Stimulated activated CD8-positive, alpha-beta memory T cell treated with anti-CD3 and anti-CD28 coated beads, Interleukin-4, amount 100 ng/mL, for 1 hour (primary cell): ENCODE measurements at places on chromosomes 4 and X.

- DNase-seq = no peak
Measured at GRCh38 chrX:41708486-41708885, 15.5 kb upstream of the GPR82 start.

- no peak for DNase-seq
Measured at GRCh38 chrX:24858004-24858746, 157.6 kb downstream of the ARX start.

GRCh38 chr4:108336076-108336475 is 167.3 kb upstream of the LEF1 start:
- DNase-seq = no peak

DNA sequence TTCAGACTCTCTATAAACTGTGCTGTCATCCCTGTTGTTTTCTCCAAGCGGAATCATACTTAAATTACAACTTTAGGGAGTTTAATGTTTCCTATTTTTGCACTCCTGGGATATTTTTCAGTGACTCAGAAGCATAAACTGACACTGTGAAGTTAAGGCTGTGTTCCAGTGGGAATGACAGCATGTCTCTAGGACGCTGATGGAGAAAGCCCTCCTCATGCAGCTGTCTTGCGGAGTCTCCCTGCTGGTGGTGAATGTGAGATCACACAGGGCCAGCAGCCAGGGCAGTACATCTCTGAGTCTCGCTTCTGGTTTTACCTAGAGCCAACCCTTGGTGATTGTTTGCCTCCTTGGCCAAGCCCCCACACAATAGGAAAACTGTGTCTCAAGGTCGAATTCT is 53.3 kb downstream of the NFKB1 start:
- no peak for DNase-seq

DNA sequence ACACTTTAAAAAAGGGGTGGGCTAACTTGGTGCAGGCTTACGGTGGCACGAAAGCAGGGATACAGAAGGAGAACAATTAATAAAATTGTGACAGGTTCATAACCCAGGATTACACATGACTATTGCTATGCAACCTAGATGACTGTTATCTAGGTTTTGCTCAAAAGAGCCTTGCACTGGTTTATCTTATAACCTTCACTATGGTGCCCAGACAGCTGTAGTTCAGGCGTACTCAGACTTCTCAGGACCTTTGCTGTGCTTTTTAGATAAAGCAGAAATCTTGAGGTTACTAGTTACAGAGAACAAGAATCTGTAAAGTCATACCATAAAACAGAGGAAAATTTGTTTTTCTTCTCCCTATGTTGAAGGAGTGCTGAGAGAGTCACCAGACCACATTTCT is 44.4 kb downstream of the UGT2A3 start:
- DNase-seq = no peak

DNA sequence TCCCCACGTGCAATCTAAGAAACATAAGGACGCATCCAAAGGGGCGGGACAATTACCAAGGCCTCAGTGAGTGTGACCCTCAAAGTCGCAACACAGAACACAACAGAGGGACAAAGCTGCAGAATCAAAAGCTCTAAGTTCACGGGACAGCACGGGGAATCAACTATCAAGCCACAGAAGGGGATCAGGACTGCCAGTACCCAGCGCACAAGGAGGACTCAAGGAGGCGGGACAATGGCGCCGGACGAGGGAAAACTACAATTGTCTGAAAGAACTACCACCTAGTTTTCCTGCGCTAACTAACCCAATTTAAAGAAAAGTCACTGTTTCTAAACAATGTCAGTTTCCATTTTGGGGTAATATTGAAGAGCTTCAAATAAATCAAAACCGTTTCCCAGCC is 1.3 kb downstream of the FAM53A start:
- no peak for DNase-seq

DNA sequence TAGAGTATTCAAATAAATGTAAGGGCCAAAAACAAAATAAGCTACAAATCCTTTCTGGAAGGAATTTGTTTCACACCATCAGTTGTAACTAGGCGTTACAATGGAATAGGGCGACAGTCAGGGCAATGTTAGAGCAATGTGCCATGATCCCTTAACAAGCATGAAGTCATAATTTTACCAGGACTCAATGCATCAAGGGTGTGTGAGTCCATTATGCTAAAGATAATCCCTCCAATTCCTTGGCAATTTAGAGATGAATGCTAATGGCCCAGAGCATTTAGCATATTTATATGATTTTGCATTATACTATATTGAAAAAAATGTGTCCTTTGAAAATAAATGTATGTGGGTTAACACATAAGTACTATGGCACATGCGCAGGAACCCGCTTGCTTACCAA is 73.1 kb downstream of the GRIA2 start:
- DNase-seq = no peak

GRCh38 chrX:130174937-130175336 is 3.2 kb downstream of the RAB33A start:
- no peak for DNase-seq

DNA sequence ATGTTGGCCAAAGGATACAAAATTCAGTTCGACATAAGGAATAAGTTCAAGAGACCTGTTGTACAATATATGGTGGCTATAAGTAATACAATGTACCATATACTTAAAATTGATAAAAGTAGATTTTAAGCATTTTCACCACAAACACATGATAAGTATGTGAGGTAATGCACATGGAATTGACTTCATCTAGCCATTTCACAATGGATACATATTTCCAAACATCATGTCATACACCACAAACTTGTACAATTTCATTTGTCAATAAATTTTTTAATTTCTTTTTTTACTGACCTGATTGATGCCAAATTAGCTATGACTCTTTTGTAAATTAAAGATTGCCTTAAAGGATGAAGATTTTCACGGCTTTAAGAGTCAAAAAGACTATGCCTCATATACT is 103.1 kb upstream of the VCX2 start:
- DNase-seq = no peak

GRCh38 chr4:77268108-77268507 is 111.1 kb downstream of the CCNG2 start:
- no peak for DNase-seq

DNA sequence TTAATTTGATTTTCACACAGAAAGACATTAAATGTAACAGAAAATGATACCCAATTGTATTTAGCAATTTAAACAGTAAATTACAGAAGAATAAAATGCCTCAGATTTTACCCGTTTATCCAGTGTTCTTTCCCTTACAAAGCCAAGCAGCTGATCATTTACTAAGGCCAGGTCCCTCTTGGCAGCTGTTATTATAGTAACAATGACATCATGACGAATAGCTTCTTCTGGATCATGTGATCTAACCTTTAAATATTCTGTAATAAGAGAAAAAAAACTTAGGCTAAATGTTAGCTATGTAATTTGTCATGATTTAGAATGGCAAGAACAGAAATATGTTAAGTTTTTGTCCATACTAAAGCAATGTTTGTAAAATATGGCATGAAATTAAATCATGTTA is 69.4 kb downstream of the PDS5A start:
- DNase-seq = no peak

GRCh38 chr4:8283161-8283560 is 13.6 kb downstream of the HTRA3 start:
- no peak for DNase-seq
